ENCODE measurements at places on chromosomes 3 and 15.

DNA sequence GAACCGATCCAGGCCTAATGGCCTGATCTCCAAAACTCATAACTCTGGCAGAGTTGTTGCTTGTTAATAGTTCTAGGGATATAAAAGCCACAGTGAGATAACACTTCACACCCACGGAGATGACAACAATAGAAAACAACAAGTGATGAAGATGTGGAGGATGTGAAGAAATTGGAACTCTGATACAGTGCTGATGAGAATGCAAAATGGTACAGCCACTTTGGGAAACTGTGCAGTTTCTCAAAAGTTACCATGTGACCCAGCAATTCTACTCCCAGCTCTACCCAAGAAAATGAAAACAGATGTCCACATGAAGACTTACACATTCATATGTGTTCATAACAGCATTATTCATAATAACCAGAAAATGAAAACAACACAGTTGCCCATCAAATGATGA is 3.8 kb downstream of the CMTM7 start:
- DNase-seq, result no peak

GRCh38 chr3:97892852-97893251 is 71.0 kb downstream of the CRYBG3 start:
- no peak for DNase-seq

GRCh38 chr15:25739687-25740121 is 123.4 kb downstream of the ATP10A start:
- no peak for DNase-seq

DNA sequence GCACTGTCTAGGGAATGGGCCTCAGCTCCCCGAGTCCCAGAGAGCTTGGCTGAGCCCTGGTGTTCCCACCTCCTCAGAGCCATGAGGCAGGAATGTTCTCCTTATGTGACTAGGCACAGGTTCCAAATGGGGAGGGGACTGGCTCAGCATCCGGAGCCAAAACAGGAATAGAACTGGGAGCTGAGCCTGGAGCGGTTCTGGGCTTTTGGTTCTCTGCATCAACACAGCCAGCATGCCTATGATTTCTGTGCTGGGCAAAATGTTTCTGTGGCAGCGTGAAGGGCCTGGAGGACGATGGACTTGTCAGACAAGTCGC is at the start of gene FAM131A:
Gene FAM131A, plus strand, starts transcription at position 202 of the 316 bp plus-strand sequence. Its CDS starts 31 bp downstream, at position 233.
- DNase-seq, result no peak

Data from SW 1271 (cell line).